ENCODE measurements at places on chromosomes 5 and 9.

DNA sequence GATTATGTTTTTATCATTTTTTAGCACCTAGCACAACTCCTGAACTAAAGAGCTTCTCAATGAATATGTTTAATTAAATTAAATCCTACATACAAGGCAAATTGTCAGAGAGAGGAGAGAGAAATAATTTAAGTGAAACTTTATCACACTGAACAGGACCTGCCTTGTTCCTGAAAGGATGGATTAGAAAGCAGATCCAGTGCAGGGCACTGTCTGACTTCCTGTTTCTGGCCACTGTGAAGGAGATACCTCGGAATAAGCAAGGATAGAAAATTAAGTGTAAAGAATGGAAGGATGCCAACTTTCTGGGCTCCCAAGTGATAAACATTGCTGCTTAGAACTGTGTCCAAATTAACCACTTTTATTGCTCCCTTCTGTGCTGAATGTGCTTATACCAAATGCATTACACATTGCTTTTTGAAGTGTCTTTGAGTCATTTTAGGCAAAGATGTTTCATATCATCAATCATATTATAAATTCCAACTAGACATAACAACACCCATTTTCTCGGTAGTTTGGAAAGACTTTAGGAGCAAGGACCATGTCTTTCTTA is 89.1 kb upstream of the SPDL1 start:
- DNase-seq: no peak

- no peak for DNase-seq
Measured at GRCh38 chr5:120162321-120162720, 301.8 kb upstream of the PRR16 start.

DNA sequence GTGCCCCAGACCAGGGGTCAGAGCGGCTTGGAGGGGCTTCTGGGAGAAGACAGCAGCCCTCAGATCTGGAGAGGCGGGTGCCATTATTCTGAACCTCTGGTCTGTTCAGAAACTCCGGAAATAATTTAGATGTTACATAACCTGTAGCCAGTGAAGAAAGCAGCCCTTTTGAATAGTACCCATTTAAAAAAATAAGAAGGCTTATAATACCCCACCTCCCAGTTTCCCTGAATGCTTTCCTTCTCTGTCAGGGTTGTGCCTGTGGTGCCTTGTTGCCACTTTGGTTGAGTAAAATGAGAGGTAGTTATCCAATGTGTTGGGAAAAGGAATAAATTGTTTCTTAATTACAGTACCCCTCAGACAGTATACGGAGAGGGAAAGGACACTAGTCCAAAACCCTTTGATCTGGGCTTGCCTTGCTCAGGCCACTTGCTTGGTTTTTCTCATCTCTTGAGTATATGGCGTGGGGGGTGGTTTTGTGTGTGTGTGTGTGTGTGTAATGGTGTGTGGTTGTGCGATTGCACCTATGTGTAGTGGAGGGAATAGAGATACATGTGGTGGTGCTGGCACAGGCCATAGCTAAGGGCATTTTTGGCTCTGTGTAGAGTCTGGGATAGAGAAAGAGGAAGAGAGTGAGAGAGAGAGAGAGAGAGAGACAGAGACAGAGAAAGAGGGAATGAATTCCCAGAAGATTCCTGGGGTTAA is 59.1 kb upstream of the TLR4 start:
- no peak for DNase-seq

GRCh38 chr9:76926324-76926741 is 20.4 kb upstream of the PRUNE2 start:
- DNase-seq: no peak

DNA sequence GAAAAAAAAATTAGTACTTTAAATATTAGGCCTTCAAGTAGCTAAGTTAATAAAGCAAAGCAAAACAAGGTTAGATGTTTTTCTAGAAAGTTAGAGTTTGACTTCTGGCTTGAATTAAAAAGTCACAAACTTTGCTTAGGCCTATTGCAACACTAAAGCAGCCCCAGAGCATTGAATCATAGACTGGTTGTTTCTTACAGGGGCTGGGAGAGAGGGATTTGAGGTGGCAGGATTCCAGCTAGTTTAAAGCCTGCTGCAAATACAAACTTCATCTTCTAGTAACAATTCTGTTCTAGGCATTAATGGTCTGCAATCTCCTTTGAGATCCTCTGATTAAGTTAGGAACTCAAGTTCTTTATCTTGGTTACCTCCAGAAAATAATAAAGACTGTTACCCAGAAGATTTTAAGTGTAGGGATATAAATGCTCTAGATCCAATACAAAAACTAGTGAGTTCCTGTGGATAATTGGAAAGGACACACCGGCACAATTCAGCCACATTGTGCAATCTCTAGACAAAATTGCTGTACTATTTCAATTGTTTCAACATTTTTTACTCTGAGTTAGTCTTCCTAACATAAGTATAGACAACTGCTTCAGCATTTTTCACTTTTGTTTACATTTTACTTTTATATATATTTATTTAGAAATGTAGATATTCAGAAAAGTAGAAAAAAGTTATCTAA is 12.6 kb downstream of the OR13C5 start:
- no peak for DNase-seq

GRCh38 chr5:106269252-106269843 is 1401.4 kb downstream of the EFNA5 start:
- no peak for DNase-seq

GRCh38 chr5:54651482-54652076 is 134.0 kb downstream of the SNX18 start:
- no peak for DNase-seq

- DNase-seq: no peak
Measured at GRCh38 chr9:84701801-84702200, 32.3 kb downstream of the NTRK2 start.

GRCh38 chr5:171630350-171631065 is 155.1 kb upstream of the SMIM23 start:
- DNase-seq: no peak

DNA sequence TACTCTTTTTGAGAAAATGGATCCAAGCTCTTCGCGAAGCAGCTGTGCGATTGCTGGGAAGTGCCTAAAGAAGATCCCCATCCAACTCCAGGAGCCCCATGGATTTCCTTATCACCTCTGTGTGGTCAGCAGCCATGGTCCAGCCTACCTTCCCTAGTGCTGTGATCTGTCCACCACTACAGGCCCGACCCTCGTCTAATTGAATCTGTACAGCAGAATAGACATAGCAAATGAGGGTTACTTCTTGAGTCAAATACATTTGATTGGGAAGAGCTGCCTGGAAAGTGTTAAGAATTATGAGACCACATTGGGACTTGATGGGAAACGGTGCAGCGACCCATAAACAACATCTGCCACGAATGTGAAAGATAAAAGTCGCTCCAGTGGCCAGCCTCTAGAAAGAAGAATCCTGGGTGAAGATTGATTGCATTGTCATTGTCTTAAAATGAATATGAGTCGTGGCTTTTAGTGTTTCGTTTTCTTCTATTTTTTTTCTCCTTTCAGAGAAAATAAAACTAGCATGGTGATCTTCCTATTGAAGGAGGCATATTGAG is 118.4 kb downstream of the PAM start:
- DNase-seq: no peak

- DNase-seq: no peak
Measured at GRCh38 chr9:38641985-38642864, 21.8 kb upstream of the ANKRD18A start.

DNA sequence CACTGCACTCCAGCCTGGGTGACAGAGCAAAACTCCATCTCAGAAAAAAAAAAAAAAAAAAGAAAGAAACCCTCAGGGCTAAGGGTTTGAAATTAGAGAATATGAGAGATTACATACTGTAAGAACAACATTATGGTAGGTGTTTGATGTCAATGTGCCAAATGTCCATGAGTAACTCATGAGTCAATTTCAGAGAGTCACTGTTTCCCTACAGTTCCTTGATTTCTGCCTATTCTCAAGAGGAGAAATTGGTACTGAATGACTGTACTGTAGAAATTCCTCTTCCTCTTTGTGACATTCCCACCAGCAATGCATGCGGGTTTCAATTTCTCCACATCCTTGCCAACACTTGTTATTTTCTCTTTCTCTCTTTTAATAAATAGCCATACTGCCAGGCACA is 35.2 kb downstream of the MARVELD2 start:
- no peak for DNase-seq

GRCh38 chr9:131126059-131126426 is 657 bp downstream of the NUP214 start:
- DNase-seq: no peak

DNA sequence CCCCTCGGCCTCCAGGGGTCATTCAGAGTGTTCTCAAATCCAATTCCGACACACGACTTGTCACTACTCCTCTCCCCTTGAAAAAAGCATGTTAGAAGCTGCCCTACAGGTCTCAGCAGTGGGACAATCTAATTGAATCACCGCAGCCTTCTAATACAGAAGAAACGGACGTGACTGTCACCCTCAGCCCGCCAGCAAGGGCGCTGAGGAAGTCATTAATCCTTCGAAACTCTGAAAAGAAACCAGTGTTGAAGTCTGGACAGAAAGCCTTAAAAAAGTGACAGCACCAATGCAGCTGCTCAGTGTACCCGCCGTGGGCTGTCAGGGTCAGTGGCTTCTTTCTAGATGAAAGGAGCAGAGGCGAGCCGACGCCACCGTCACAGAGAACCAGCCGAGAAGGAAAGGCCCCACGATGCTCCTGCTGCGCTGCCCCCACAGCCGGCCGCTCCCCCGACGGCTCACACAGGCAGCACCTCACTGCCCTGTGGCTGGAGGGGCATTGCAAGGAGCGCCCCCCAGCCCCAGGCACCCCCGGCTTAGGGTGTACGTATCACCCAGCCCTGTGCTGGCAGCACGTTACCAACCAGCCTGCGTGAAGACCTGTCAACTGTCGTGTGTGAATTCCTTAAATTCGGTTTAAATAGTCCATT is 5.7 kb downstream of the BRD3OS start:
- no peak for DNase-seq

DNA sequence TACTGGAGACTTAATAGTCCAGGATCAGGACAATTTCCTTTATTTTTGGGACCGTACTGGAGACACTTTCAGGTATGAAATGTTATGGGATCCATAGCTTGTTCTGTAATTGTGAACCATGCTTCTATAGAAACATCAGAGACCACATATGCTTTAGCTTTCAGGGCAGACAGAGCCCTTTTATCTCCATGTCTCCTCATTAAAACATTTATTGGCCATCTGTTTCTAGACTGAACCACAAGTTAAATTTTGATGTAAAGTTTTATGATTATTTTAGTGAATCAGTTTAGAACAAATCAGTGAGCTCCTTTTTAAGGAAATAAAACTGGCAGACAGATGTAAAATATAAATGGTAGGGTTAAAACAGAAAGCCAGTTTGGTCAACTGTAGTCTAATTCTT is 62.0 kb downstream of the SLC27A6 start:
- no peak for DNase-seq

DNA sequence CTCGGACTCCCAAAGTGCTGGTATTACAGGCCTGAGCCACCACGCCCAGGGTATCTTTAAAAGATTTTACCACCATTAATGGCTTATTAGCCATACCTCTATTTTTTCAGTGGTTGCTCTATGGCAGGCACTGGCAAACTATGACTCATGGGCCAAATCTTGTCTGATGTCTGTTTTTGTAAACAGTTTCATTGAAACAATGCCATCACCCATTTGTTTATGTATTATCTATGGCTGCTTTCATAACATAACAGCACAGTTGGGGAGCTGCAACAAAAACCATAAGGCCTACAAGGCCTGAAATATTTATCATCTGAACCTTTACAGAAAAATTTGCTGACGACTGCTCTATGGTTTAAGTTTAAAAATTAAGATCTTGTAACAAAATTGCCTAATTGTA is 66.8 kb downstream of the SLC38A9 start:
- no peak for DNase-seq

DNA sequence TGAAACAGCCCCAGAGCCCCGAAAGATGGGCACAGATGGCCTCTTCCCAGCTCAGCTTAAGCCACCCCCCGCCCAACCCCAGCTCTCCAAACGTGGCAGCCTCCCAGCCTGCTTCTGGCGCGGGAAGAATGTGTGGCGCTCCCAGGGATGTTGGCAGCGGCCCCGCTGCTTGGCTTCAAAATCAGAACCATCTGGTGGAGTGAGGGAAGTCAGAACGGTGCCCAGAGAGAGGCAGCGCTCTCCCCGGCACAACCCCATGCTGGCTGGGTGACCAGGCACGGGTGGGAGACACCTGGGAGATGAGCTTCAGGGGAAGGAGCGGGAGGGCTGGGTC is 72.7 kb upstream of the ORM1 start:
- no peak for DNase-seq

GRCh38 chr9:127360829-127361228 is 36.1 kb upstream of the SLC2A8 start:
- DNase-seq: no peak

GRCh38 chr9:20592673-20593072 is 29.6 kb downstream of the MLLT3 start:
- no peak for DNase-seq

DNA sequence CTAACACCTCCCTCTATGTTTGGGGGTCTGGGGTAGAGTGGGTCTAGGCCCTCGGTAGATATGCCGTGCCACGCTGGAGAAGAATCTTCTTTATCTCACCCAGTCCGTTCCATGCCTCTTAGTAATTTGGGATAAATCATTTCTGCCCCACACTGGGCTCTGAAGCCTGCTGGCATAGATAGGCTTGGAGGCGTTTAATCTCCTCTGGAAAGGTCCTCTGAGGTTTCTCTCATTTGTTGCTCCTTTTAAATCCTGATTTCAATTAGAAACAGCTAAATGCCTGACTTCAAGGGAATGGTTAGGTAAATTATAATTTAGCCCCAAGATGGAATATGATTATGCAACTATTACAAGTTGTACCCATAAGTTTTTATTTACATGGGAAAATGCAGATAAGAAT is 57.8 kb upstream of the AKNA start:
- no peak for DNase-seq

DNA sequence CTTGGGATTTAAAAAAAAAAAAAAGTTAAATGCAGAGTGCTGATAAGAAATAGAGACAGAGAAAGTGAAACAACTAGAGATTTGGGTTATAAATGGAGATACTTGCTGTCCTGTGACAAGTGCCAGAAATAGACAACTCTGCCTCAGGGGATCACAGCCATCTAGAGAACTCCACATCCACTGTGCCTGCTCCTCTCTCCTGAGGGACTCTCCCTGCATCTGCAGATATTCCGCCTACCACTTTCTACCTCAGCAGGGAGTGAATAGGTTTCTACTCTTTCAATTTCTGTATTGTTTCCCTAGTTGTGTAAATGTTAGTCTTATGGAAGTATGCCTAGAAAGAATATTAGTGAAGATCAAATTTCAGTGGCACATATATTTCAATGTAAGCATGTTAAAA is 307.2 kb downstream of the HTR1A start:
- DNase-seq: no peak

GRCh38 chr9:137745541-137745991 is 126.8 kb downstream of the EHMT1 start:
- DNase-seq: no peak

DNA sequence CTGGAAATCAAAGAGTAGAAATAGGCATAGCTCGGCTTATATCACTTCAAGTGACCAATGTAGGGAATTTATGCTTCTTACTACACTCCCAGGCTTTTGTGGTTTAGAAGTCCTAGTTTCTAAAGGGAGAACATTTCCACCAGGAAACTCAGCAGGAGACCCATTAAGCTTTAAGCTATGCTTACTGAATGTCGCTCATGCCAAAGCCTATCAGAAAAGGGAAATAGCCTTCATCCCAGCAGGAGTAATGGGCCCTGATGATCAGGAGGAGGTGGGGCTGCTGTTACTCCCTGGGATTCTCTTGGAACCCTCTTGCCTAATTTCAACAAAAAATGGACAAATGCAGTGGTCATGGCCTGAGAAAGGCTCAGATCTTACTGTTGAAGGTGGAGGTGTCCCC is 54.5 kb upstream of the SEMA6A start:
- no peak for DNase-seq

GRCh38 chr5:68285851-68286611 is 70.5 kb downstream of the PIK3R1 start:
- peak; percentile 23 for DNase-seq

- no peak for DNase-seq
Measured at GRCh38 chr5:96873449-96873848, 2.9 kb upstream of the ERAP2 start.

All from GDM1 (cell line).